Melanocyte of skin (primary cell): ENCODE measurements at places on chromosomes 12 and 14. TPM values are rescaled to one million over a fixed set of nuclear protein-coding genes. Genes with fewer than 3 reads are reported as not detected.

KRT85 gene
- total RNA-seq, result not detected in 2 replicates

B4GALNT1 gene
- 1.9 and 4.7 TPM in 2 replicates for total RNA-seq

MYO1A gene
- under 0.01 and 0.15 TPM in 2 replicates for total RNA-seq

DAO gene
- not detected in 2 replicates for total RNA-seq

MMP17 gene
- total RNA-seq, result 48.5 and 69.8 TPM in 2 replicates

CDH24 gene
- total RNA-seq, result 2.0 and 2.7 TPM in 2 replicates

P2RX7 gene
- 38.5 and 48.0 TPM in 2 replicates for total RNA-seq

CLEC2A gene
- total RNA-seq, result not detected in 2 replicates

USP44 gene
- total RNA-seq, result 0.33 and 0.46 TPM in 2 replicates

GZMB gene
- total RNA-seq, result 0.31 TPM in 1 of 2 replicates, not detected in the other

GLI1 gene
- 0.36 TPM in 1 of 2 replicates, not detected in the other for total RNA-seq

GATC gene
- total RNA-seq, result 15.0 and 23.4 TPM in 2 replicates

PPP1R1A gene
- 0.31 TPM in 1 of 2 replicates, not detected in the other for total RNA-seq

ESYT1 gene
- 154 and 268 TPM in 2 replicates for total RNA-seq

TEX22 gene
- total RNA-seq, result 0.31 TPM in 1 of 2 replicates, not detected in the other

RNASE3 gene
- not detected in 2 replicates for total RNA-seq

TAS2R10 gene
- 1.0 and 2.2 TPM in 2 replicates for total RNA-seq

C3AR1 gene
- 0.69 and 1.1 TPM in 2 replicates for total RNA-seq

SERPINA10 gene
- not detected in 2 replicates for total RNA-seq

SERPINA9 gene
- total RNA-seq, result not detected in 2 replicates

LMNTD1 gene
- under 0.01 TPM in 1 of 2 replicates, not detected in the other for total RNA-seq

MUCL1 gene
- not detected in 2 replicates for total RNA-seq

HOXC13 gene
- total RNA-seq, result not detected in 2 replicates

HNRNPC gene
- 752 and 901 TPM in 2 replicates for total RNA-seq

SLC24A4 gene
- 2.9 and 3.4 TPM in 2 replicates for total RNA-seq

KCNA5 gene
- not detected in 2 replicates for total RNA-seq

C12orf75 gene
- total RNA-seq, result 46.6 and 46.9 TPM in 2 replicates

NKX2-1 gene
- not detected in 2 replicates for total RNA-seq

LALBA gene
- total RNA-seq, result not detected in 2 replicates

TIMELESS gene
- 16.7 TPM in 2 replicates for total RNA-seq

ABCD2 gene
- under 0.01 TPM in 2 replicates for total RNA-seq

CLEC4C gene
- not detected in 2 replicates for total RNA-seq

TAS2R31 gene
- total RNA-seq, result 4.1 and 9.5 TPM in 2 replicates

FGD6 gene
- total RNA-seq, result 2.0 and 2.7 TPM in 2 replicates

HCAR1 gene
- 0.33 and 0.62 TPM in 2 replicates for total RNA-seq

HSPB8 gene
- 7.0 and 8.6 TPM in 2 replicates for total RNA-seq

HOXC6 gene
- 2.2 and 3.7 TPM in 2 replicates for total RNA-seq

ASCL1 gene
- not detected in 2 replicates for total RNA-seq

ERBB3 gene
- total RNA-seq, result 119 and 212 TPM in 2 replicates

PTCSC3 gene
- total RNA-seq, result not detected in 2 replicates
